ENCODE measurements at places on chromosomes 2 and 18.
A peak's percentile ranks its signal among the peaks of the same experiment; 100 is the strongest.

- DNase-seq = no peak
Observed at GRCh38 chr18:59813942-59814341, 85.9 kb upstream of the PMAIP1 start.

DNA sequence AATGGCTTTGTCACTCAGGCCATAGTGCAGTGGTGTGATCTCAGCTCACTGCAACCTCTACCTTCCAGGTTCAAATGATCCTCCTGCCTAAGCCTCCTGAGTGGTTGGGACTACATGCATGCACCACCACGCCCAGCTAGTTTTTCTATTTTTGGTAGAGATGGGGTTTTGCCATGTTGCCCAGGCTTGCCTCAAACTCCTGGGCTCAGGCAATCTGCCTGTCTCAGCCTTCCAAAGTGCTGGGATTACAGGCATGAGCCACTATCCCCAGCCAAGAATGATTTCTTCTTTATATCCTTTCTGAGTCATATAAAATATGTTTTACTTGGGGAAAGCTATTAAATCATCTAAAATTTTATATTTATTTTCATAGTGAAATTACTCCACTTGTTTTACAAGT, 61.3 kb downstream of the CYBRD1 start:
- no peak for DNase-seq

GRCh38 chr18:31677592-31677991, 6.8 kb downstream of the B4GALT6 start:
- DNase-seq = peak; percentile 32

DNA sequence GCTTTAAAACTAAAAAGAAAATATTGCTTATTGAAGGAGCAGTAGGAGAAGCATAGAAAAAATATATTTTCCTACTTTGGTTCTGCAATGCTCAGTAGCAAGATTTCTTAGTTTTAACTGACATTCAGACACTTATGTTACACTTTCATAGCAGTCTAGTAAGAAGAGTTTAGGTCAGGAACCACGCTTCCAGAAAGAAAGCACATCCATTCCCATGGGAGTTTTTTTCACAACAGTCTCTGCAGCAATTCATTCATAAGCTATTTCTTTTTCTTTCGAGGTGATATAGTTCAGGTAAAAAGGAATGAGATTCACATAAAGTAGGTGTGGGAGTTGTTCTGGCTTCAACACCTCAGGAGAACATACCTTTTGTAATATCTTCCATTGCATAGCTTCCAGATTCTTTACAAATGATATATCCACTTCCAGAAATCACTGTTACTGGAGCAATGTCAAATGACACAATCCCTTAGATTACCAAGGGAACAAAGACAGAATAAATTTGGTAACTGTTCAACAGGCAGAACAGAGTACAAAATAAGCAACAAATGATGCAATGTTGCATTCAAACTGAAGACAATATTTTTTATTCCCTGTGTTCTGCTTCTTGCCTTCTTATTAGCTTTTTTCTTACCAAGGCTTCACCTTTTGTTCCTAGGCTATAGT, 95.2 kb upstream of the GULP1 start:
- no peak for DNase-seq

- no peak for DNase-seq
Observed at GRCh38 chr2:238269741-238270140, 18.7 kb downstream of the PER2 start.

DNA sequence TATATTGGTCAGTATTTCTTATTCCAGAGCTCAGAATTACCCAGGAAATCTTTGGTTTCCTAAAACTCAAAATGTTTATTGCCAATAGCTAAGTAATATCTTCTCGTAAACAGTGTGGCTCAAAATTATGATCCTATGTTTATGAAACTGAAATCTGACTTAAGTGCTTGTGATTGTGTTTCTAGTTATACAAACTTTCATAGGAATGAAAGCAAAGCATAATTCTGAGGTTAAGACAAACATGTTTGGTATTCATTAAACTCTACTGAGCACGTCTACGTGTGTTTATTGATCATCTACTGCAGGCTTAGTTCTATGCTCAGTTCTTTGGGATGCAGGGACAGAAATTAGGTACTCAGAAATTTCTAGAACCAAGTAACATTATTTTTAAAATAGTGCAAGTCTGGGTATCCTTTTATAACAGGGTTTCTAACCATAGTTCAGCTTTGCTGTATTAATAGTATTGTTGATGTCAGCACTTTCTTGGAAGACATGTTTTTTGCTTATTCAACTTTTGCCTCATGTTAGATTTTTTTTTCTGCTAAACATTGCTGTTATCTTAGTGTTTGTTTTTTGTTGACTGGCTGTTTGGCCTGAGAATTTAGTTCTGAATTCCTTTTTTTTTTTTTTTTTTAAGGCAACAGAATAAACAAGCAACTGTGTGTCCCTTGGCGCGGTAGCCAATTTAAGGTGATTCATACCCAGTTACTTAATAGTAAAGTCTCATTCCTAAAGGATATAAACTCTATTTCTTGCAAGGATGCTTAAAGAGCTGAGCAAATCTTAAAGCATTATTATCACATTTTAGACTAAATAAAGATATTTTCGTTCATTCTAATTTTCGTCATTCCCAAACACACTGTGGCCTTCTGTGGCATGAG, 31.3 kb downstream of the PTPRM start:
- no peak for DNase-seq

All from CD14-positive monocyte (primary cell).